SJSA1 (cell line): ENCODE measurements at places on chromosomes 6 and 20. TPM values are rescaled to one million over a fixed set of nuclear protein-coding genes. Genes with fewer than 3 reads are reported as not detected.

CCN2 gene
- total RNA-seq, result 292 and 364 TPM in 2 replicates

SUN5 gene
- not detected in 2 replicates for total RNA-seq

KCNB1 gene
- 0.05 TPM in 1 of 2 replicates, not detected in the other for total RNA-seq

SLPI gene
- not detected in 2 replicates for total RNA-seq

COL21A1 gene
- total RNA-seq, result 5.0 and 12.6 TPM in 2 replicates

KIF13A gene
- total RNA-seq, result 31.5 and 52.7 TPM in 2 replicates

DNA sequence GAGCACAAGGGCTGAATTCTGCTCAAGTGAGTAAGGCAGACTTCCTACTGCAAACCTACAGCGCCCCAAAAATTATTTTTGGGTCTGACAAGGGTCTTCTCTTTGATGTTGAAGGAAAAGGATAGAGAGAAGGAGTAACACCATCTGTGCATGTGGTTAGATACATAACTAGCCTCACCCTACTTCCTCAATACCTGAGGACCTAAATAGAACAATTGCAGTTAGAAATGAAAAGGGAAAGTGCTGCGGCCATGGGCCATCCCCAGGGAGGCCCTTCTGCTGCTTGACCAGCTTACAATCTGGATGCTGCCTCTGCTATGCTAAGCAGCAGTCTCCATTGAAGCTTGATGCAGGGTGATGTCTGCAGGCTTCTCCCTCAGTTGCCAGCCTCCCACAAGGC lies 63.2 kb upstream of the ARMH2 start:
- DNase-seq, result no peak

DNA sequence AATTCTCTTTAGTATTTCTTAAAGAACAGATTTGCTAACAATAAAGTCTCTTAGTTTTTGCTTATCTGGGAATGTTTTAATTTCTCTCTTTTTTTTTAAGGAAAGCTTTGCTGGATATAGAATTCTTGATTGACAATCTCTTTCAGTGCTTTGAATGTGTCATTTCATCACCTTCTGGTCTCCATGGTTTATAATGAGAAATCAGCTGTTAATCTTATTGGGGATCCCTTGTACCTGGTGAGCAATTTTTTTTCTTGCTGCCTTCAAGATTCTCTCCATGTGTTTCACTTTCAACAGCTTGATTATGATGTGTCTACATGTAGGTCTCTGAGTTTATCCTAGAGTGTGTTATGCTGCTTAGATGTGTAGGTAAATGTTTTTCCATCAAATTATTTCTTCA lies 16.4 kb upstream of the PSMF1 start:
- DNase-seq, result no peak

GRCh38 chr6:40438246-40438887 lies 148.8 kb downstream of the LRFN2 start:
- DNase-seq, result no peak

DNA sequence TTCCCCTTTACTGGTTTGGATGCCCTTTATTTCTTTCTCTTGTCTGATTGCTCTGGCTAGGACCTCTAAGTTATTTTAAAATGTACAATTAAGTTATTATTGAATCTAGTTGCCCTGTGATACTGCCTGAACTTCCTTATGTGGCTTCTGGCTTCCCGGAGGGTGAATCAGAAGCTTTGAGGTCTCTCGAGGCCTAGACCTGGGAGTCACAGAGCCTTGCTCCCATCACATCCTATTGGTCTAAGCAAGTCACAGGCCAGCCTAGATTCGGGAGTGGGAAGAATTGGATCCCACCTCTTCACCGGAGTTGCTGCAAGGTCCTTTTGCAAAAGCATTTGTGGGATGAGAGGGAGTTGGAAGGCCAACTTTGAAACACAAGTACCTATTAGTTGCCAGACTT lies 15.2 kb downstream of the BCAS4 start:
- DNase-seq, result no peak

DNA sequence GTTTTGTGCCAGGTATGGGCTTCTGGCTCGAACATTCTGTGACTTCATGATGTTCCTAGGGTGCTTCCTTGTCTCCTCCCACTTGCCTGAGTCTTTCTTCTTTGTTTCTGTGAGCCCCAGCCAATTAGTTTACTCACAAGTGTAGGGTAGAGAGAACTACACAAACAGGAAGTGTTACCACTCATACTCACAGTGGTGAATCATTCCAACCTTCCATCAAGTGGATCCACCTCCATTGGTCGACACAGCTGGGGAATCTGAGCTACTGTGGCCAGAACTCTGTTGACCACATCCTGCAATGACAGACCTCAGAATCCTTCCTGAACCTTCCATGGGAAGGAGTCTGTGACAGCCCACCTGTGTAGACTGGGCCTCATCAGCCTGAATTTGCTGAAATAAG lies 76.8 kb downstream of the UNC5CL start:
- peak; percentile 88 for DNase-seq
